ENCODE measurements at places on chromosomes 2 and 18.

- no peak for DNase-seq
Measured at GRCh38 chr18:13452871-13453680, 234.5 kb downstream of the LDLRAD4 start.

DNA sequence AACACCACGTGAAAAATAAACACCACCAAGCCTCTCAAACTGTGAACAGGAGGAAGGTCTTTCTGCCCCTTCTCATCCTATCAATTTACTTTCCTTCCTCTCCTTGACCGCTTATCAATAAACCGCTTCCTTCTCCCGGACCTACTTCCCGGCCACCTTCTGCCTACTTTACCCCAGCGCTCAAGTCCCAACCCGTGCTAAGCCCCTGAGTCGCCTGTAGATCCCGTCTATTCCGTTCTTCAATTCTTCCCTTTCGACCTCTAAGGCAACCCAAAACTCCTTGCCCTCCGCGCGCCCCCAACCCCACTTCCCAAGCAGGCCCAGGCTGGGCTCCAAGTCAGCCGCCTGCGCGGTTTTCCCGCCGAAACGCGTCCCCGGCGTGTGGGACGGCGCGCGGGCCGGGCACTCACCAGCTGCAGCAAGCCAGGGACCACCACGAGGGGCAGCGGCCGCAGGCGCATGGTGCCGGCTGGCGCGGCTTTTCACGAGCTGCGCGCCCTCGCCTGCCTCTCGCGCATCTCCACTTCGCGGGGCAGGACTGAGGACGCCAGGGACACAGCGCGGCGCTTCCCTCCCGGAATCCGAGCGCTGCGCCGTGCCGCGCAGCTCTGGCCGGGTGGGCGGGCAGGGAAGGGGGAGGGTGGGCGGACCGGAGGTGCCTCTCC is at the start of gene NXPH2:
Gene NXPH2 (minus strand): TSS at position 610 of the 665 bp plus-strand sequence. CDS start 149 bp downstream, at position 461.
- DNase-seq, result no peak

GRCh38 chr2:234635284-234635683 is 138.4 kb upstream of the ARL4C start:
- no peak for DNase-seq

DNA sequence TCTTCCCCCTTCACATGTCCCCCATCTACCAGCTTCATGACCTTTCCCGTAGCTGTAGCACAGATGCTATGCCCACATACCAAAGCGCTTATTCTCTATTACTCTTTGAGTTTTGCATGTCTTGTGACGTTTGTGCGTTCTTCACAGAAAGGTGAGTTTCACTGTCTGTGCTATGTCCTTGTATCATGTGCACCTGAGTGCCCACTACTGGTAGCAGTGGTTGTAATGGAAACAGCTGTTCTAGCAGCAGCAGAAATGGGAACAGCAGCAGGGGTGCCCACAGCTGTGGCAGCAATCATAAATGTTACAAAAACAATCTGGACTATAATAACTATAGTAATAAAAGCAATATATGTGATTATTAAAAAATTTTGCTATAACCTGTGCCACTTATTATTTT is 127.1 kb downstream of the STK39 start:
- no peak for DNase-seq

DNA sequence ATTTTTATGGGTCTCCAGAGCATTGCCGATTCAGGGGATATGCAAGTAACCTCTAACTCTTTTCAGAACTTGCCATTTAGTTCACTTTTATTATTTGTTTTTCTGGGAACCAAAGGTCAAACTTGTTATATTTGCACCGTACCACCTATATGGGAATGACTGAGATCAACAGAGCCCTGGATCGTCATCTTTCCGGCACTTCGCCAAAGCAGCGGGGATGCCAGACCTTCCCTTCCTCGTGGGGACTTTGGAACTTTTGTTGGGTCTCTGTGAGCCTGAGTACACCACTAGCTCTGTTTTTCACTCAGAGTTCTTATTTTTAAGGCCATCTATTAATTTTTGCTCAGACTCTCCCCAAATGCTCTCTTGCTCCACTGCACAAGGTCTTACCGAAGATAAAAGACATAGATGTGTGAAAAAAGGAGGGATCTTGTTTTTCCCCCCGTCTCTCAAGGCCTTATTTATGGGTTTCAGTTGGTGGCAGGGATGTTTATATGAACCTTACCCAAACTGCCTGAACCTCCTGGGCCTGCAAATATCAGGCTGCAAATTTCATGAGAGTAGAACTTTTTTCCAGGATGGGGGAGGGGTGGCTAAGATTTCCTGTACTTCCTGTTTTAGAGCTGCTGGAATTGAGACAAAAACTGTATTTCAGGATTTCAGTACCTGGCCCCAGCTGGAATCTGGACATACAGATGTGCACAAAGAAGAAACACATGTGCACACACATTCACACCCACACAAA is 350.3 kb downstream of the HRH4 start:
- DNase-seq, result no peak

DNA sequence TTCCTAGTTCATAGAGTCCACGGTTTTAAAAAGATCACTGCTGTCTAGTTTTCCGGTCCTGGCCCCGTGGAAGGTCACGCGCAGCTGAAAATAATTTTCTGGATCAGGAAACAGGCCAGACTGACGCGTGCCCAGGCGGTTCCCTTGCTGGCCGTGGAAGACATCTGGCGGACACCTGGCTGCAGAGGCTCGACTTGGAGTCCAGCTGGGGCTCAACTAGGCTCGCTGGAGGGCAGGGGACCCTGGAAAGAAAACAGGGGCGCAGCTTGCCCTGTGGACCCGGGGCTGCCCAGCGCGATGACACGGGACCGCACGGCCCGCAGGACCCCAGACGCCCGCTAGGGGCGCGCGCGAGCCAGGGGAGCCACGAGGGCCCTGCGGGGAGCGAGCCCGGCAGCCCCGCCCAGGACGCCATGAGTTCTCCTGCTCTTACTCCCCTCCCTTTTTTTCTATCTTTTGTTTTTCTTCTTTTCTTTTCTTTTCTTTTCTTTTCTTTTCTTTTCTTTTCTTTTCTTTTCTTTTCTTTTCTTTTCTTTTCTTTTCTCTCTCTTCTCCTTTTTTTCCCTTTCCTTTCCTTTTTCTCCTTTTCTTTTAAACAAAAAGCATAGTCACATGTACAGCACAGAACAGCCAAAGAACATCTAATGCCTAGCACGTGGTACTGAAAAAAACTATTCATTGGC is 43.2 kb upstream of the UBE2F start:
- DNase-seq, result no peak

DNA sequence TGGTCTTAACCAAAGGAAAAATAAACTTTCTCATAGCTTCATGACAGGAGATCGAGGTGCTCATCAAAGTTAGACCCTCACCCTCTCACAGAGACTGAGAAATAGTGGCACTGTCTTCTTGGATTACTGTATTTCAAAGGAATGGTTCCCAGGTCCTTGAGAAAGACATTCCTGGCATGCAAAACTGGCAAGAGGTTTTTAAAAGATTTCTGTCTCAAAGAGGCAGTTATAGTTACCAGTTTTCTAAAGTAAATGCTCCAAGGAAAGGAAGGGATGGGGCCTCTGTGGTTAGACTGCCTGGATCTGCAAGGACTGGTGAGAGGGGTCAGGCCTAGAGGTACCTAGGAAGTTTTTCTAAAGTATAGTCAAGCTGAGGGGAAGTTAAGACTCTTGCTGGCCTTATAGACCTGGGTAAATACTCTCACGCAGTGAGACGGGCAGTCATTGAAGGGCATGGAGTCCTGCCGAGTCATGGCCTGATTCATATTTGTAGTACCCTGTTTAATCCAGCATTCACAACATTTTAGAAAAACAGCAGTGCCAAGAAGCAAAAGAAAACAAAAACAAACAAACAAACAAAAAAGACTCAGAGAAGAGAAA is 226.1 kb downstream of the DOK6 start:
- DNase-seq, result no peak

- no peak for DNase-seq
Measured at GRCh38 chr2:37405781-37406180, 61.4 kb downstream of the QPCT start.

- DNase-seq, result no peak
Measured at GRCh38 chr2:241291977-241292376, 23.5 kb downstream of the HDLBP start.

DNA sequence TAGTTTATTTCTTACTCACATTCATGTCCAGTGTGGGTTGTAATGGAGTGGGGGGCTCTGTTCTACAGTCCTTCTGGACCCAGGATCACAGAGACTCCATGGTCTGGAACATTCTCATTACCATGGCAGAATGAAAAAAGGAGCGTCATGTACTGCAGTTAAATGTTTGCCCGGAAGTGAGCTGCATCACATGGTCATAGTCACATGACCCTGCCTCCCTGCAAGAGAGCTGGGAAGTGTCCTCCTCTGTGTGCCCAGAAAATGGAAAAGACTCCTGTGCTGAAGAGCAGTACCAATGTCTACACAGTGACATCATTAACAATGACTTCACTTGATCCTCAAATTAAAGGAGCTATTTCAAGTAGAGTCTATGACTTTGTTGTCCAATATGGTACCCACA is 74.0 kb upstream of the ZBTB14 start:
- no peak for DNase-seq

GRCh38 chr18:78884502-78884901 is 95.1 kb upstream of the SALL3 start:
- no peak for DNase-seq

DNA sequence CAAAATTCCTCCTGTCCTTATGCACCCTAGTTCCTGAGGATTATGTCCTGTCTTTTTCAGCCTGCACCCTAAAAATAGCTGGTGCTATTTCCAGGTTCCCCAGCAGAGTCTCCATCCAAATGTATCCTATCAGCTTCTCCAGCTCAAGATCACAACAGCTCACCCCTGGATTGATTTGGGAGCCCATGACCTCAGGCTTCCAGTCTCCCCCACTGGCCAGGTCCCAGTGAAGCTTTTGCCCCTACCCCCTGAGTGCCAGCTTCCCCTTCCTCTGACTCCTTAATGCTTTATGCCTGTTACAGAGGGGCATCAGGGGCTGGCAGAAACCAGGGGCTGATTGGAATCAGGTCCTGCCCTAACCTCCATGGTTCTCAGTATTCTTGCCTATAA is 76.9 kb upstream of the DAPL1 start:
- no peak for DNase-seq

- no peak for DNase-seq
Measured at GRCh38 chr2:75113231-75113869, 86.0 kb downstream of the TACR1 start.

DNA sequence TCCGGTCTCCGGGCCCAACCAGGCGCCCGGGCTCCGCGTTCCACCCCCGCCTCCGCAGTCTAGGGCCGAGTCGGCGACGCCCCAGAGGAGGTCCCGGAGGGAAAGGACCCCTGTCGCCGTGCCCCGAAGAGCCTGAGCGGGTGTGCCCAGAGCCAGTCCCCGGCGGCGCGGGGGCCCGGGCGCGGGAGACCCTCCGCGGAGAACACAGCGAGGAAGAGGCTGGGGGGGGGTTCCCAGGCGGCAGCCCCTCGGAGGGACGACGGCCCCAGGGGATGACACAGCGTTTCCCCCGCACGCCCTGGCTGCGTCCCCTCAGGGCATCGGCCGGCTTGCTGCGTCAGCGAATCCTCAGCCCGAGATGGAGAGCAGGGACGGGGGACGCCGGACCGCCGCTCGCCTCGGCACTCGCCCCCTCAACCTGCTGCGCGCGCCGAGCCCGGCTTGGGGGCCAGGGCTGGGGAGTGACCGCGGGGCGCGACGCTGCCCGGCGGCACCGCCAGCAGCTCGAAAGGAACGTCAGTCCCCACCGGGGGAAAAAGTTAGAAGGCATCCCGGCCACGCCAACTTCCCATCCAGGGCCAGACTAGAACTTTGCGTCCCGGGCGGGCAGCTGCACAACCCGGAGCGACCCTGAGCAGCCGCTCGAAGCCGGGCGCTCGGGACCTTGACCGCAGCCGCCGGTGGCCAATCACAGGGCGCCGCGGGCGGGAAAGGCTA is 711 bp downstream of the SFXN5 start:
- DNase-seq, result no peak

- DNase-seq, result no peak
Measured at GRCh38 chr2:238169708-238170251, 11.0 kb downstream of the ERFE start.

Data from AML-193 (cell line).